ENCODE measurements at places on chromosomes 5 and 9.

DNA sequence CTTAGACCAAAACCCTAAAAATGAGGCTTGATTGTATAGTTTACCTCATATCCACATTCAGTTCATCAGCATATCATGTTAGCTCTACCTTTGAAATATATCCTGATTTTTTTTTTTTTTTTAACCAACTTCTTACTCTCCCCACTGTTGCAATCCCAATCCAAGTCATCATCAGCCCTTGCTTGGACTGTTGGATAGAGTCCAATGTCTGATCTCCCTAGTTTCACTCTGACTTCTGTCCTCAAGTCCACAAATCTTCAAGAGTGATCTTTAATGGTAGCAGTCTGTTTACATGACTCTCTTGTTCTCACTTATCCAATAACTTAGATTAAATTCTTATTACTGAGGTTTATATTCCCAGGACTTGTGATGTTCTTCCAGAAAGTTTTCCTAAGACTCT, 30.8 kb downstream of the NAA35 start:
- DNase-seq = no peak

- no peak for DNase-seq
Measured at GRCh38 chr5:10633271-10634049, 69.6 kb downstream of the ANKRD33B start.

DNA sequence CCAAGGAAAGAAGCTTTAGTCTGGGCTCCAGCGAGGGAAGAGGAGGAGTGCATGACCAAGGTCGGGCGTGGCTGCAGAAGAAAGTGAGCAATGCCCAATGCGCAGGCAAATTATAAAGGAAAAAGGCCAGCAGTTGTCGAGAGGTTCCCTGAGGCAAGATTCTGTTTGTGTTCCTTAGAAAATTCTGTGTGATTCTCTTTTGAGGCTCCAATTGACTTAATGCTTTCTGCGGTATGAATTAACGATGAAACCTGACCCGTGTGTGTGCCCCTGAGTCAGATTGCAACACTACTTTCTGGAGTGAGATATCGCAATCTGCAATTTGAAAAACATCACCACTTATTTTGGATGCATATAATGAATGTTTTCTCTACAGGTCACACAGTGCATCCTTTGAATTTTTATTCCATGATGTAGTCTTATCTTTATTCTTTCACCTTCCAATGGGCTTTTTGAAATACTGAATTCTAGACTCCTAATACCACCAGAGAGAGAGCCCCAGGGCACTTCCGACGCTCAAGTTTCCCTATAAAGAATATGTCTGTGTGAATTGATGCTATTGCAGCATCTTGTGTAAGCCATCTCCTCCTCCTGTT, 117.9 kb upstream of the IL6ST start:
- no peak for DNase-seq

- DNase-seq = no peak
Measured at GRCh38 chr5:128228008-128228407, 144.4 kb downstream of the SLC12A2 start.

- DNase-seq = no peak
Measured at GRCh38 chr9:96616817-96617438, 2.7 kb downstream of the CDC14B start.

- no peak for DNase-seq
Measured at GRCh38 chr5:124935065-124935464, 188.6 kb upstream of the ZNF608 start.

DNA sequence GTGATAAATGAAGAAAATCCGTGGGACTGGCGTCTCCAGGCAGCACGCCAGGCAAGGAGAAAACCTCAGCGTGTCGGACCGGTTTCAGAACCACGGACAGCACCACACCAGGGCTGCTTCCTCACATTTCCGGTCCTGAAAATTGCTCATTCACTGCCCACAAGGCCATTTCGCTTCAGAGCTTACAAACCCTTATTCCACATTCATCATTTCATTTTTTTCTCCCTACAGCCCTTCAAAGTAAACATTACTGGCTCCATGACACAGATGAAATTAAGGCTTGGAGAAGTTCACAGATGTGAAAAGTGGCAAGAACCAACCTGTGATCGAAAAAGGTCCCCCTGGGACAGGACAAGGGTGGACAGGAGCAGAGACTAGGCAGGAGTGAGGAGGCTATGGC, 1.5 kb upstream of the GPRIN1 start:
- DNase-seq = no peak

DNA sequence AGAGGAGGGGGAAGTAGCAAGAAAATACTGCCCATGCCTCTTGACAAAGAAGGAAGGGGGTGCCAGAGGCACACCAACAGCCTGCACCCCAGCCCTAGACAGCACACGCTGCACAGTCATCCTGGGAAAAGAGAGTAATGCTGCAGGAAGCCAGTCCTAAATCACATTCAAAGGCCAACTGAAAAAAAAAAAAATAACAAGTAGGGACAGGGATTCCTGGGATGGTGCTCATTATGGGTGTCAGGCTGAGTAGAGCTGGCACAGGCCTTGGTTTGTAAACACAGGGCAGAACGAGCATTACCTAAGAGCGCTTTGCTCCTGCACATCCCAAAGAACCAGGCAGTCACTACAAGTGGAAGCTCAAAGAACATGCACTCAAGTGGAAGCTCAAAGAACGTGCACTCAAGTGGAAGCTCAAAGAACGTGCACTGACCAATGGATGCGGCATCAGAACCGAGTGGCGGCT, 7.8 kb downstream of the RAPGEF1 start:
- DNase-seq = no peak

- DNase-seq = no peak
Measured at GRCh38 chr5:154477382-154478223, 424 bp downstream of the HAND1 start.

GRCh38 chr5:102718819-102719218, 36.3 kb upstream of the PAM start:
- no peak for DNase-seq

DNA sequence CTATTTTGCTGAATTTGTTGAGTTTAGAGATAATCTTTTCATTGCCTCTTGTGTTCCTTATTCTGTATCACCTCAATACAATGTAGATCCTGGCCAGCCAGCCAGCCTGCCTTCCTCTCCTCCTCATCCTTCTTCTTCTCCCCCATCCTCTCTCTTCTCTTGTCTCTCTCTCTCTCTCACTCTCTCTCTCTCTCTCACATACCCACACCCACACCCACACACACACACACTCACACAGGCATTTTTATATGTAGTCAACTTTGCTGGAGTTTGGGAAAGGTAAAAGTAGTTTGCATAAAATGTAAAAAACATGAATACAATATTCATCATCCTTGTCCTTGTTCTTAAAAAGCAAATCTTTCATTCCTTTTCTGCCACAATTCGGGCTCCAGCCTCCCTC, 60.5 kb downstream of the ZFAND5 start:
- no peak for DNase-seq

- DNase-seq = no peak
Measured at GRCh38 chr5:40983781-40984180, 74.5 kb downstream of the C7 start.

DNA sequence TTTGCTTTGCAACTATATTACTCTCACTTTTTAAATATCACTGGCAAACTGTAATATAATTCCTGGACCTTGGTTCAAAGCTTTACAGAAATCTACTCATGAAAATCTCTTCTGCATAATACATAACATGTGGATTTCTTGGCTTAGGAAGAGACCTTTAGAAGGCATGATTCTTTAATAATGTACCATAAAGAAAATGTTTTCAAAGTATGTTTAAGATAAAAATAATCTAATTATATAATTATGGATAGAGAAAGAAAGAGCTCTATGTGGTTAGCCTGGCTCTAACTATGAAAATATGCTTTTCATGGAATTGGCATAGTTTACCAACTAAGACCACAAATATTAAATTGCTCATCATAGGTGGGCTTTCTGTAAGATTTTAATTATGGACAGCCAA, 817.8 kb downstream of the TLE1 start:
- DNase-seq = no peak

GRCh38 chr5:43152946-43153345, 32.2 kb downstream of the ZNF131 start:
- DNase-seq = no peak

GRCh38 chr9:82991671-82992070, 71.3 kb downstream of the RASEF start:
- no peak for DNase-seq

DNA sequence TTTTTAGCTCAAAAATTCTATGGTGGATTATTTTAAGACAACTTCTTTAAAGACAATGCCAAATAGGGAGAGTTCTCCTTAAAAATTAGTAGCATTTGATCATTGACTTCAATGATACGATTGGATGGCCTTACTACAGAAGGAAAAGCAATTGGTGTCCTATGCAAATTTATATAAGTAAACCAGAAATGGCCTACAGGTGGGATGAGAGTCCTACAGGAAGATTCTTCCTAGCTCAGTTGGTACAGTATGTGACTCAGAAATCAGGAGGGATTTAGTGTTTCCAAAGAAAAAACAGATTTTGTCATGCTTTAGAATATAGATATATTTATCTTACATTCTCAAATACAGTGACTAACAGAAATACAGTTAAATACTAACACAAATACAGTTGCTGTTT, 6.5 kb downstream of the ANKRA2 start:
- no peak for DNase-seq

DNA sequence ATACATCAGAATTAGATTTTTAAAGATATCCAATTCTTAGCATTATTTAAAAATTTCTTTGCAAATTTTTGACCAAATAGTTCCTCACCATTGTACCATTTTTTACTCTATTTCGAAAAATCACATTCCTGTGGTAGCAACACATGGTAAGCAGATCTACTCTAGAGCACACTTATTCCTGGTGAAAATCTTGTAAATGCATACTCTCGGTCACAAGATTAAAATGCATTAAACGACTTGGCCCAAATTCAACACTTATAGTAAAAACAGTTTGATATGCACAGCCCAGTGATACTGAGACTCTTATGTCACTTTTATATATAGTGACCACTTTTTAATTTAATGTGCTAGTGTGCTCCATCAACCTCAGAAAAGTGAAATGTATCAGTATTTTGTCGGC, 208.8 kb upstream of the TARS1 start:
- DNase-seq = no peak

GRCh38 chr5:54390015-54390414, 65.5 kb upstream of the HSPB3 start:
- DNase-seq = no peak

GRCh38 chr5:17329571-17329970, 112.1 kb downstream of the BASP1 start:
- DNase-seq = no peak

DNA sequence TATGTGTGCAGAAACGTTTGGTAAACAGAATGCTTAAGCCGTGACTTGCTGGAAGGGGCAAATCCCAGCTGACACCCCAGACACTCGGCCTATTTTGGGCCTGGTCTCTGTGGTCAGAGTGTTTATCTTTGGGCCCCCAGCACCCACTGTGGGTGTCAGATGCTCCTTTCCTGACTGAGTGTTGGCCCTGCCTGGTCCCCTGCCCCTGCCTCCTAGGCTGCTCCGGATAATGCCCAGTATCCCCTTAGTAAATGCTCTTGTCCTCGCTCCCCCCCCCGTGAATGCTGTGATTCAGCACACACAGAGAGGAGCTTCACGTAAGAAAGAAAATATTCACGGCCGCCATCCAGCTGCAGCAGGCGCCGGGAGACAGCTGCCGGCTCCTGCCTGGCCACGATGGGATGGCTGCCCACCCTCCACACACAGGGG, 11.3 kb upstream of the ANGPTL2 start:
- no peak for DNase-seq

- no peak for DNase-seq
Measured at GRCh38 chr9:118529210-118529609, 825.0 kb downstream of the TLR4 start.

DNA sequence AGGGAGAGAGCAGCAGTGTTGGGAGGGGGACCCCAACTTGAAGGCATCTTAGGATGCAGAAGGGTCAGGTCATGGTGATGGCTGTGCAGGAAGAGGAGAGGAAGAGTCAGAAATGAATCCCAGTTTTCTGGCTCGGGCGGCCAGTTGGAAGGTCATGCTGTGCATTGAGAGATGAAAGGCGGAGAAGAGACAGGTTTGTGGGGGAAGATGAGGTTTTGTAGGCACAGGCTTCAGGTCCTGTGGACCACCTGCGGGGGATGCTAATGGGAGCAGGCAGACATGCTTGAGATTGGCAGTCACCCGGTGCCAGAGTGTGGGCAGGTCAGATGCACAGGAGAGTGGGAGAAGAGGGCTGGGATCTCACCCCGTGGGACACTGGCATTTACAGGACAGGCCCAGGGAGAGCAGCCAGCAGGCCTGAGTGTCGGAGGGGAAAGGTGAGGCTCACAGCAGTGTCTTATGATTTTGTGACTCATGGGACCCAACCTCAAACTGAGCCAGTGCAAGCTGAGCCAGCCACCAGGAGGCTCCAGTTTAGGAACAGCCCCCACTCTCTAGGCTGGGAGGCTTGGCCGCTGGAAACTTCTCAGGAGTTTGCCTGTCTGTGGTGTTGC, 17.5 kb downstream of the STXBP1 start:
- no peak for DNase-seq

DNA sequence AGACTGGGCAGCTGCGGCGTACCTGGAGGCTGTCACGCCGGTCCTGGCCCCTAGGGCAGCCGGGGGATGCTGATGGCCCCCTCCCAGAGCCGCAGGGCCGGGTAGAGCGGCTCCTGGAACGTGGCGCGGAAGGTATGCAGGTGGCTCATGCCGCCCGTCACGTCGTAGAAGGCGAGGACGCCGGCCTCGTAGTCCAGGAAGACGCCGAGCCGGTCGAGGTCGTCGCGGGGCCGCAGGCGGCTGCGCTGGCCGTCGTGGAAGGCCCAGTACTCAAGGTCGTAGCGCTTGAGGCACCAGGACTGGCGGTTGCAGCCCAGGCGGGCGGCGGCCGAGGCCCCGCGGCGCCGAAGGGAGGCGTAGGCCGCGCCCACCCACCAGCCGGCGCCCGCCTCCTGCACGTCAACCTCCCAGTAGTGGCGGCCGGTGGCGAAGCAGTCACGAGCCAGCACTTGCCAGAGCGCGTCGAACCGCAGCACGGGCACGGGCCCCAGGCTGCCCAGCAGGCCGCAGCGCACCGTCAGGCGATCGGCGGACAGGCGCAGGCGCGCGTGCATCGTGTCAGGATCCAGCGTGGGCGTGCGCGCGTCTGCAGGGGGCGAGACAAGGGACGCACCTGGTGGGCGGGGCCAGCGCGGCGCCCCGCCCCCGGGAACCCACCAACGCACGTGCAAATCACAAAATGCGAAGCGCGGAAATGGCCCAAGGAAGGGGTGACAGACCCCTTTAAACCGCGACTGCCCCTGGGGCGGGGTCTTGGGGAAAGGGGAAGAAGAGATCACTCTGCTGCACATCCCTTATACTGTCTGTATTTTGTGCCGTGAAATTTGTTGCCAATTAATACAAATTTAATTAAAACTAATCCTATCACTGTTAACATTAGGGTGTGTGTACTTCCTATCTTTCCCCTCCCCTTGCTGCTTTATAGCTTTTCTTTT, 31.2 kb downstream of the NANS start:
- DNase-seq = no peak

DNA sequence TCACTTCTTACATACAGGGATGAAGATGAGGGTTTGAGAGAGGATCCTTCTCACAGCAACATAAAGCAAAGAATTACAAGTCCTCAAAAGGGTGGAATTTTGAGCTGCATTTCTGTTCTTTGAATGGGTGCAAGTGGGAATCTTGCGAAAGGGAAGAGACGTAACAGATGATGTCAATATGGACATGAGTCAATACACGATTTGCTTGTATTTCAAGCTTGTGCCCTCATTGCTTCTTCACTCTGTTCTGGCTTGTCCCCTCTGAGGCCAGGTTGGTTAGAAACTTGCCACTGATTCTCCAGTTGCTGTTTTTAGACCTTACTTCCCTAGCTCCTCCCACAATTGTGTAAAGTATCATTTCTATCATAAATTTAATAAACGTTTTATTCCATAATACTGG, 104.8 kb upstream of the CLINT1 start:
- no peak for DNase-seq

- no peak for DNase-seq
Measured at GRCh38 chr5:75707911-75708509, 9.2 kb downstream of the POC5 start.

GRCh38 chr9:6188906-6189305, 26.7 kb upstream of the IL33 start:
- DNase-seq = no peak
